ENCODE measurements at places on chromosomes 7 and 10.

DNA sequence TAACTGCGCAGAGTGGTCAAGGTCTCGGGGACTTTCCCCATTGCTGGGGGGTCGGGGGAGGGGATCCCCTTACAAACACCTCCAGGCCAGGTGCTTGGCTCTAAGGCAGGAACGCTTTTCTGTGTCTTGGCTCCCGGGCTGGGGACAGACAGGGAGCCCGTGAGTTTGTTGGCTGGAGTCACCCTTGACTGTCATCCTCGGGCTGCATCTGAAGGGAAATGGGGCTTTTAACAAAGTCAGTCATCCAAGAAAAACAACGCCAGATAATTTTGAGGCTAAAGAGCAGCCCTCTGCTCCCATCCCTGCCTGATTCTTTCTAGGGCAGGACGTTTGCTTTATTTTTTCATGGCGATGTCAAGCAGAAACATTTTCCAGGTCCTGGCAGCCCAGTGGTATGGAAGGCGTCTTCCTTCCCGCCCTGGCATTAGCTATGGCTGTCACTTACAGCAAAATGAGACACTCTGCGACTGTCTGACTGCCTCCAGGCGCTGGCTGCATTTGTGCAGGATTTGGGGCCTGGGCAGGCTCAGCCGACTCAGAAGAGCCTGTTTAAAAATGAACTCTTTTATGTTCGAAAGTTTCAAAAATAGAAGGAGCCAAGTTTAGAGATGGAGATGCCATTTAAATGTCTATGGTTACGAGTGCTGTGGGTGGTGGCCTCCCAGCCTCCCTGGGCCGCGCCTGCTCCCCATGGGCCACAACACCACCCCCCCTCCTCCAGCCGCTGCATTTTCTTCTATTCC is 54.7 kb upstream of the TNS3 start:
- peak; percentile 31 for DNase-seq

DNA sequence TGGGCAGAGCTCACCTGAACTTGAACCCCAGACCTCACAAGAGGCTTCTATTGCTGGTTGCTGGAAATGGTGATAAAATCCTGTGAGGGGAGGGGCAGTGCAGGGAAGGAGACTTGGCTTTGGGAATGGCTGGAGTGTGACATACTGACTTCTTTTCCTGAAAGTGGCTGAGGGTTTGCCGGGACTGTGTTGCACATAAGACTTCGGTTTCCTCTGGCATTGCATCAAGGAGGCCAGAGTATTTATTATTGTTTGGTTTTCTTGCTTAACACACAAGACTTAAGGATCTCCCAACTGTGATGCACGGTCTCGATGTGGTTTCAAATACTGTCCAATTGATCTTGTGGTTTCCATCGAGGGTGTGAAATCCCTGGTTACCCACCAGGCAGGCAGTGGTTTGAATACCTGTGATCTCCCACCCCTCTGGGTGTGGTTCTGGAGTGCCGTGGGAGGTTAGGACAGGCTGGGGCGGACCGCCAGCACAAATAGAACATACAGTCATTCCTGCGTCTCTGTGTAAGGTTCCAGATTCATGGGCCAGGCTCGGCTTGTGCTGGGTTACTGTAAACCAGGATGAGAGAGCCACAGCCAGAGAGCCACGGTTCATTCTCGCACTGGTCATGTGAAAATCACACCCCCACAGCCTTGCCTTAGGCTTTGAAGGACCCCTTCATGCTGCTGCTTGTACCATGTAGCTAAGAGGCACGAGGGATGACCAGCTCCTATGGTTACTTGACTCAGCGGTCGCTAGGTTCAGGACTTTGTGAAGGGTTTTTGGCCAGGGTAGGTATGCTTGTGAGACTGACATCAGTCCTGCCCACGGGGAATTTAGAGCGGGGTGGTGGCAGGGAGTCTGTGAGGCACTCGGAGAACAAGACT is 39.2 kb downstream of the WBP1L start:
- peak; percentile 58 for DNase-seq

DNA sequence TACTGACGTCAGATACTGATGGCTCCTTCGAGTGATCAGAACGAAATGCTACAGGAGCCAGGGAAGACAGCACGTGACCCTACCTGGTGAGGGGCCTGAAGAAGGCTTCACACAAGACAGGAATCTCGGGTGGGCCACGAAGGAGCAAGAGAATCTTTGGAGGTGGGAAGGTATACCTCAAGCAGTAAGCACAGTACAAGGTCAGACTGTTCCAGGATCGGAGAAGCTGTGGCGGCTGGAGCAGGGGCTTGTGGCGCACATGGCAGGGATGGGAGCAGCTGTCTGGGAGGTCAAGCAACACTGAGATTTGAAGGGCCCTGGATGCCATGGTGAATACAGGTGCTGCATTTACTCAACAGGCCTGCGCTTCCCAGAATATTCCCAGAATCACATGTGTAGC is 45.4 kb downstream of the C10orf143 start:
- DNase-seq = no peak

DNA sequence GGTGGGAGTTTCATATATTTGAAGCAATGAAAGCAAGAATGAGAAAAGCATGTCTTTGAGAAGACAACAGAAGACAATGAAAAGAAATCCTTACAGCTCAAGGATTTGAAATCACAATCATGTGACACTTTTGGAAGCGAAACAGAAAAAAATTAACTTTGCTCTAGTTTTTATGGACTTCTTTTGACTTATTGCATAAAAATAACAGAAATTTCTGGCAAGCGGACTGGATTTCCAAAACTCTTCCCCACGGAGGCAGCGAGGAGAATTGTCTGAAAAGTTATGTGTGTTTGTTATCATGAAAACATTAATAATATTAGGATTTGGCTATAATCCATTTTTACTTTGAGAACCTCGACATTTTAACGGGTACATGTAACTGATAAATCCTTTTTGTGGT is 223.3 kb downstream of the LRMDA start:
- peak; percentile 60 for DNase-seq

- no peak for DNase-seq
Observed at GRCh38 chr10:91006752-91007346, 86.0 kb upstream of the ANKRD1 start.

- no peak for DNase-seq
Observed at GRCh38 chr7:119783799-119784198, 489.2 kb upstream of the KCND2 start.

- no peak for DNase-seq
Observed at GRCh38 chr10:26044141-26044749, 110.2 kb downstream of the MYO3A start.

GRCh38 chr10:29784175-29784773 is 149.5 kb upstream of the SVIL start:
- peak; percentile 56 for DNase-seq

DNA sequence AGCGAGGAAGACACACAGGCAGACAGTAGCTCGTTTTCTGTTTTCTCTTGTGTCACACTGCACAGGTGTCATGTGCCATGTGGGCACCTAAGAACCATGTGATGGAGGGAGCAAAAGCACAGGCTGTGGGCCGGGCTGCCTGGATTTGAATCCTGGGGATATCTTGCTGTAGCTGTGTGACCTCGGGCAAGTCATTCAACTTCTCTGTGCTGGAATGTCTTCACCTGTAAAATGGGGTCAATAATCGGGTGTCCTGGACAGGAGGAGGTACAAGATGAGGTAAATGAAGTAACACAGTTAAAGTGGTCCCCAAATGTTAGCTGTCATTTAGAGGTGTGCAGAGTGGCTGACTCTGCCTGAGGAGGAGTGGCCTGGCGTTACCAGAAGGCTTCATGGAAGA is 246.9 kb downstream of the RPS24 start:
- no peak for DNase-seq

DNA sequence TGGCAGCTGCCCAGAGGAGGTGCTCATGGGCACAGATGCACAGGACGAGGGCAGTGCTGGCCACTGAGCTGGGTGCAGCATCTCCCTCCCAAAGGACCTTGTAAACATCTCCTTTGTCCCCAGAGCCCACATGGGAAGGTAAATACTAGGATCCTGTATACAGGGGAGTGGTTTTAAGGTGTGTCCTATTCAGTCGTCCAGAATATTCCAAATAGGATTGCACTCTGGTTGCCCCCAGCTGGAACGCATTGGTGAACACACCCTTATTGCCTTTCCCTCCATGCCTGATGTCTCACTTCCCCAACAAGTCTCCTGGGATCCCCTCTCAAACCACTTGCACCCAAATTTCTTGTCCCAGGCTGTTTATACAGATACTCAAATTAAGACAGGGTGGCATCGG is 152.0 kb upstream of the PCBD1 start:
- DNase-seq = no peak

DNA sequence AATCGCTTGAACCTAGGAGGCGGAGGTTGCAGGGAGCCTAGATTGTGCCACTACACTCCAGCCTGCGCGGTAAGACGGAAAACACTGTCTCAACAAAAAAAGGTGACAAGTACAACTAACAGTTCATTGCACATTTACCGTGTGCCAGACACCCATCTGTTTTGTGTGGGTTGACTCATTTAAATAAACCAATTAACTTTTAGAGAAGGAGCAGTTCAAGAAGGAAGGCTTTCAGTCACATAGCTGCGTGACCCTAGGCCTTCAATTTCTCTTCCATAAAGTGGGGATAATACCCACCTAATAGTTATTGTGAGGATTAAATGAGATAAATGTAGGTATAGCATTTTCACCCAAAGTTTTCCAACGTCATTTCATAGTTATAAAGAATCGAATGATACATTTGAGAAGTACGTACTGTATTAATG is 52.3 kb upstream of the KDM7A start:
- DNase-seq = no peak

DNA sequence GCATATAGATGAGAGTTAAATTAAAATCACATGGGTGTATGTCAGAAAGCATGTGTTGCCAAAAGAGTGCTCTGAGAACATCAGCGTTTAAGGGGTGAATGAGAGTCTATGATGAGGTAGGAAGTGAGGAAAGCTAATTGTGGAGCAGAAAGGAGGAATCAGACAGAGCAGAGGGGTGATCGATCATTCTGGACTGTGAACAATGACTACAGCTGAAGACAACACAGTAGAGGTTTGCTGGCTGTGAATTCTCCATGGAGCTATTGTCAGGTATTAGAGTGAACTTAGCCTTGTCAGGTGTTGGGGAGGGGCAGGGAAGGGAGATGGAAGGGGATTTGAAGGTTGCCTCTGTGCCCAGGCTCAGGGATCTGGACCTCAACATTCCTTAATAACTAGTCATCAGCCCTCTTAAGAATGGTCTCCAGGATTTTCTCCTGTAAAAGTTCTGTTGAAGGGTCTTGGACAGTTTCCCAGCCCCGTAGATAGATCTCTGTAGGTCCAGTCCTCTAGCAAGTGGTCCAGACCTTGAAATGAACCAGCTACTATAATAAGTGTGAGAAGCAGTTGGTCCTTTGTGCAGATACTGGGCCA is 57.1 kb downstream of the KIF5B start:
- DNase-seq = no peak

- DNase-seq = no peak
Observed at GRCh38 chr10:96334616-96335526, 23.9 kb downstream of the OPALIN start.

- no peak for DNase-seq
Observed at GRCh38 chr10:97399843-97400545, 1.1 kb downstream of the RRP12 start.

- DNase-seq = no peak
Observed at GRCh38 chr10:35706959-35707358, 64.9 kb upstream of the FZD8 start.

DNA sequence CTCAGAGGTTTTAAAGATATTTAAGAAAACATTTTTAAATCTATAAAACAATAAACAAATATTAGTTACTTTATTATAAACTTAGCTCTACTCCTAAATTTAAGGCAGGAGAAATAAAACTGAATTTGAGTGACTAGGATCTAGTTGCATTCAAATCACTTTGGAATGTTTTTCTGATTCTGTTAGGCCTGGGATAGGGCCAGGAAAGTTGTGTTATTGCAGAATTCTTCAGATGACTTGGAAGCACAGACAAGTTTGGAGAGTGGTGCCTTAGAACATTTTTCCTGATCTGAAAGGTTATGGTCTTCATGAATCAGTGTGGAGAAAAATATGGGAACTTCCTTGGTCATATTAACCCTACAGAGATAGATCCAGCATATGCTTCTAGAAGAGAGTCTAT is 15.6 kb upstream of the SLC25A13 start:
- no peak for DNase-seq

GRCh38 chr10:124353896-124354295 is 64.8 kb downstream of the OAT start:
- DNase-seq = no peak

DNA sequence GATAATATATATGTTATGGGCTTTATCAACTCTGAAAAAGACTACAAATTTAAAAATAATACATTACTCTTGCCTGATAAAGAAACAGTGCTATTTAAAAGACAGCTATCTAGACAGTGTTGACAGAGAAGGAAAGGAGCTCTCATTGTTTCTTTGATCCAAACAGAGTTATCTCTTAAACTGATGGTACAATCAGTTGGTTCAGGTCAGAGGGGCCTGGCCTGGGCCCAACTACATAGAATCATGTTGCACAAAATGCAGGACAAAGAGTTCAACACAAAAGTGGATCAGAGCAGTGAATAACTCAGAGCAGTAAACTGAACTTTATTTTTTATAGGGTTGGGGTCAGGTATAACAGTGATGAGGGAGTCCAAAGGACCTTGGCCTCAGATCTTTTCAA is 33.8 kb upstream of the SEMA3D start:
- no peak for DNase-seq

Data from kidney (tissue), 22 donors.